ENCODE measurements at places on chromosomes 11 and 22. TPM values are rescaled to one million over a fixed set of nuclear protein-coding genes. Genes with fewer than 3 reads are reported as not detected.

GRCh38 chr22:50084614-50085021, 608 bp downstream of the MLC1 start:
- DNase-seq, result no peak

GRCh38 chr11:112300094-112300786, 39.6 kb upstream of the PLET1 start:
- no peak for DNase-seq

Gene TPST2
- 26.7 TPM for polyA plus RNA-seq

Gene B4GALNT4
- 65.8 TPM for polyA plus RNA-seq

GRCh38 chr11:128520206-128520887, 67.0 kb downstream of the ETS1 start:
- DNase-seq, result no peak

DNA sequence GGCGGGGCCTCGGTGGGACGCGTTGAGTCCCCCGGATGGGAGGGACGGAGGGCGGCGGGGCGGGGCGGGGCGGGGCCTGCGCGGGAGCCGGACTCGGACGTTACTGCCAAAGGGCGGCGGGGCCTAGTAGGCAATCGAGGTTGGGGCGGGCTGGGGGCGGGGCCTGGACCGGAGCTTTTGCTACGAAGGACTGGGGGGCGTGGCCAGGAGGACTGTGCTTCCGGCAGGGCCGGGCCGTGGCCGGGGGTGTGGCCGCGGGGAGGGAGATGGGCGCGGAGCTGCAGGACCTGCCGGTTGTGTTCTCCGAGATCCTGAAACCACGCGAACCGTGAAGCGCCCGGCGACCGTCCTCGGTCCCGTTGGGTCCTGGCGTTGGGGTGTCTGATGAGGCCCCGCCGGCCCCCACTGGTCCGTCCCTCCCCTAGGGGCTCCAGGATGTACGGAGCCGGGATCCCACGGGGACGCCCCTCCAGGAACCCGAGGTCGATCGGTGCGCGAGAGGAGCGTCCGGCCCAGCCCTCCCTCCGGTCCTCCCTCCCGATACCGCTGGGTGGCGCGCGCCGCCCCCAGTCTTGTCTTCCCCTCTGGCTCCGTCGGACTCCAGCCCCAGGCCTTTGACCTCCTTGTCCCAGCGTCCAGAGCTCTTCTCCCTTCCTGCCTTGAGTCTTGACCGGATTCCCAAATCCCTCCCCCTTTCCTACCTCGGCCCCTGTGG, 648 bp upstream of the NUDT8 start:
- DNase-seq, result peak; percentile 96

DNA sequence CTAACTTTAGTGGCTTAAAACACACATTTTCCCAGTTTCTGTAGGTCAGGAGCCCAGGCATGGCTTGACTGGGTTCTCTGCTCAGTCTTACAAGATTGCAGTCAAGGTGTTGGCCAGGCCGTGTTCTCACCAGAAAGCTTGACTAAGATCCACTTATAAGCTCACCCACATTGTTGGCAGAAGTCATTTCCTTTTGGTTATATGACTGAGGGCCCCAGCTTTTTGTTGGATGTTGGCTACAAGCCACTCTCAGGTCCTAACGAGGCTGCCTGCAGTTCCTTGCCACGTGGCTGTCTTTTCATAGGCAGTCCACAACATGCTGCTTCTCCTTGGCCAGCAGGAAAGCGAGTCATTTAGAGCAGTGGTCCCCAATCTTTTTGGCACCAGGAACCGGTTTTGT, 79.3 kb upstream of the CRTAM start:
- no peak for DNase-seq

GRCh38 chr22:48244388-48245195, 1482.1 kb downstream of the TBC1D22A start:
- no peak for DNase-seq

Measured in left kidney (tissue), 8 donors.